Stimulated activated CD4-positive, alpha-beta T cell treated with anti-CD3 and anti-CD28 coated beads, TNF-alpha, amount 100 ng/mL, for 24 hours (primary cell): ENCODE measurements at places on chromosomes 1 and 21.

DNA sequence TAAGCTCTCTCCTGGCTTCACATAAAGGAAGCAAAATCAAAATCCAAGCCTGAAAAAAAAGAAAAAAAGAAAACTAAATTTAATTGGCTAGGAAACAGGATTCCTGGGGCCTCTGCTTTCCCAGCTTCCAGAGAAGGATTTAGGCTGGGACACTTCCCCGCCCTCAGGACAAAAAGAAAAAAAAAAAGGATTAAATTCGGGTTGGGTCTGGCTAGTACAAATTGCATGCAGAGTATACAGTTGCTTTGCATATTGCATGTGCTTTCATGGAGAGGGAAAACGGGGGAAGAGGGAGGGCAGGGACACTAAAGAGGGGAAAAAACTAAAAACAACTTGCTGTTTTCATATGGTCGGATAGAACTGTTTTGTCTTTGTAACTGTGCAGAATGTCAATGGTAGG is 42.7 kb downstream of the OLIG1 start:
- DNase-seq, result no peak

DNA sequence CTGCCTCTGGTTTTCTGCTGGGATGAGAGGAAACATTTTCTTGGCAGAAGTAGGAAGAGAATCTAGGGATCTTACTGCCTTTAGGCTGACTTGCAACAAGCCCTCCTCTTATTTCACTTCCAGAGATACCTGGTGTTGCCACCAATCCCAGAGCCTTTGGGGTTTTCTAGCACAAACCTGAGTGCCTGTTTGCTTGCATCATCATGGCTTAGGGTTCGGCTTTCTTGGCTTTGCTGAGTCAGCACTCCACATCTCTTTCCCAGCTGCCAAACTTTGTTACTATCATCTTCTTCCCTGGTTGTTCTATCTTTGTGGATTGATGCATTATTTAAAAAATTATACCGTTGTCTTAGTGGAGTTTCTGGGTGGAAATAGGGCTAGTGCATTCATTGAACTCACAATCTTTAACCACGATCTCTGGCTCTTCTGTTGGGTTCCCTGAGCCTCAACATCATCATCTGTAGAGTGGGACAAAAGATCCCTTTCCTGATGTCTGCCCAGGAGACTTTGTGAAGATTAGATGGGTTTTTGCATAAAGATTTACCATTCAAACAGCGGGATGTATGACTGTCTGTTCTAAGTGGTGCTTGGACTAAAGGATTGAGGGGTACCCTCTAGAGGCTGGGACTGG is 76.6 kb upstream of the SELENON start:
- no peak for DNase-seq

DNA sequence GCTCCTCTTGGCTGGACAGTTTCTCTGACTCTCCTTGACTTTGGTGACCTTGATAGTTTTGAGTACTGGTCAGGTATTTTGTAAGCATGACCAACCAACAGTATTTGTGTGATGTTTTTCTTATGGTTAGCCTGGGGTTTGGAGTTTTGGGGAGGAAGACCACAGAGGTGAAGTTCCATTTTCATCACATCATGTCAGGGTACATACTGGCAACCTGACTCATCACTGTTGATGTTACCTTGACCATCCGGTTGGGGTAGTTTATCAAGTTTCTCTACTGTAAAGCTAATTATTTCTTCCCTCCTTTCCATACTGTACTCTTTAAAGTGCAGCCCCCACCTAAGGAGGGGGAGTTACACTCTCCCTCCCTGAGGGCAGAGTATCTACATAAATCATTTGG is 13.4 kb downstream of the OSCP1 start:
- DNase-seq, result no peak

GRCh38 chr1:109131800-109132199 is 17.9 kb downstream of the ELAPOR1 start:
- DNase-seq, result no peak

DNA sequence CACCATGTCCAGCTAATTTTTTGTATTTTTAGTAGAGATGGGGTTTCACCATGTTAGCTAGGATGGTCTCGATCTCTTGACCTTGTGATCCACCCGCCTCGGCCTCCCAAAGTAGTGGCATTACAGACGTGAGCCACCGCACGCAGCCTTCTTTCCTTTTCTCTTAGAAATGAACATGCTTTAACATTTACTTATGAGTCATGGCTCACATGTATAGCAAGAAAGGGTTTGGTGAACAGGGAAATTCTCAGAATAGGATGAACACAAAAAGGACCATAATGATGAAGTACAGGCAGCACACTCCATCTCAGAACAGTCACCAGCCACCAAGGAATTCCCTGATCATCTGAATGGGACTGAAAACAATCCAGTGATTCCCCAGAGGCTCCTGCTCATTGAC is 9.4 kb upstream of the VAMP4 start:
- DNase-seq, result no peak

- no peak for DNase-seq
Measured at GRCh38 chr1:223492044-223492443, 98.8 kb downstream of the CCDC185 start.

DNA sequence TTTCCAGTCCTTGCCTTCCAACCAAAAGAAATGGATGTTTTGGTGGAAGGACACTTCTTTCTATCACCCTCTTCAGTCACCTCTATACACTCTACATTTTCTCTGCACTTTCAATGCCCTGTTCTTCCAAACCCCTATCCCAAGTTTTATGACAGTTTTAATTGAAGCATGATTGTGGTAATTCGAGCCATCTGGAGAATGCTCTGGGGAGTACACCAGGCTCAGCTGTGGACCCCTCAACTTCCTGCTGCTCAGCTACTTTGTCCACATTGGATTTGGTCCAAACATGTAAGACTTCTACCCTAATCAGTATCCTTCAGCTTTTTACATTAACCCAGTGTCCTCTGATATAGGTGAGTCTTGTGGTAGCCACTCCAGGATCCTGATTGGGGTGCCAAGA is 129.6 kb downstream of the SYT2 start:
- no peak for DNase-seq

DNA sequence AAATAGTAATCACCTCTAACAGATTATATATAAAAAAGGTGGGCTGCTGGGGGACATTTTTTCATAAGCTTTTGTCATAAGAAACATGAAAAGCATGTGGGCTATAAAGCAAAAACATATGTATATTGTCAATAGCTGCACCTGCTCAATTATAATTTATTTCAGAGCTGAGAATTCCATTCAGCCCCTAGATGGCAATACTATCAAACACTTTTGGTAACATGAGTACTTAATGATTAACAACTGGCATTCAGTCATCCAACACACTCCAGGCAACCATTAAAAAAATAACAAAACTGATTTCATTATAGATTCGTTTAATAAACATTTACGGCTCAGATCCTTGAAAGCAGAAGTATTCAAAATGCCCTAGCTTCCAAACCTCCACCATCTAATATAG is 115.1 kb downstream of the KCTD3 start:
- no peak for DNase-seq

GRCh38 chr21:29334717-29335428 is 36.2 kb downstream of the BACH1 start:
- no peak for DNase-seq
